ENCODE measurements at places on chromosomes 1 and 21.

DNA sequence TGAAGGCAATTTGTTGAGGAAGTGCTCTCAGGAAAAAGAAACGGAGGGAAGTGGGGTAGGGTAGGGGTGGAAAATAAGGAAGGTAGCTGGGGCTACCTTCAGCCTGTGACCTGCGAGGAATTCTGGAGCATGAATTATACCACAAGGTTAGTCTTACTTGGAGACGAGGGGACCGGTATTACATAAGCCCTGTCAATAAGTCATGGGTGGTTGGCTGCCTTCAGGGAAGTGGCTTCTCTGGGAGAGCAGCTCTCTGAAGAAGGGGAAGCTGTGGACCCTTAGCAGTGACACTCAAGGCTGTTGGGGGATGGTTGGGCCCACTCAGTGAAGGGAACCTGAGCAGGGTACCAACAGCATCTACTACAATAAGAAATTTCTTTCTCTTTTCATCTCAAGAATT lies 111.3 kb downstream of the TNFSF18 start:
- no peak for DNase-seq

- no peak for DNase-seq
Measured at GRCh38 chr1:247180581-247180980, 8.8 kb upstream of the ZNF124 start.

DNA sequence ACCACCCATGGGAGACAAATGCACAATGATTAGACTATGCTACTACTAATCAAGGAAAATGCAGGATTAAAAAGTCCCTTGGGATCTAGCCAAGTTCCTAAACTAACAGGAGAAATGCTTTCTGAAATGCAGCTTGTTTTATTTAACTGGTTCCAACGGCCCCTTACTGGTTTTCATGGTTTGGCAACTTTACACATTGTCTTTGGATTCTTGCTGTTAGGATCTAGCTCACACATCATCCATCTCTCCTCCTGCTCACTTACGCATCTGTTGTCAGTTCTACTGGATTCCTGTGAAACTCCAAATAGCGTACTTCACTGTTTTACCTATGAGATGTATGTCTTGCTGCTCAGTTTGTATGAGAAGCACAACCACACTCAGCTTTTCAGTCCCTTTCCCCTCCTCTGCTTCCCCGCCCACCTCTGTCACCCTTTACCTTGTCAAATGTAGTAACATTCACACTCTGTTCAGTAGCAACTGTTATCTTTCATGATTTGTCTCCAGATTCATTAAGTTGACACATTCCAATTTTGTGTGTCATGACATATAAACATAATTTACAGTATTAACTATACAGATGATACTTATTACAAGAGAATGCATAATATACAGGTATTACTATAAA lies 130.1 kb downstream of the SIM2 start:
- DNase-seq = no peak

DNA sequence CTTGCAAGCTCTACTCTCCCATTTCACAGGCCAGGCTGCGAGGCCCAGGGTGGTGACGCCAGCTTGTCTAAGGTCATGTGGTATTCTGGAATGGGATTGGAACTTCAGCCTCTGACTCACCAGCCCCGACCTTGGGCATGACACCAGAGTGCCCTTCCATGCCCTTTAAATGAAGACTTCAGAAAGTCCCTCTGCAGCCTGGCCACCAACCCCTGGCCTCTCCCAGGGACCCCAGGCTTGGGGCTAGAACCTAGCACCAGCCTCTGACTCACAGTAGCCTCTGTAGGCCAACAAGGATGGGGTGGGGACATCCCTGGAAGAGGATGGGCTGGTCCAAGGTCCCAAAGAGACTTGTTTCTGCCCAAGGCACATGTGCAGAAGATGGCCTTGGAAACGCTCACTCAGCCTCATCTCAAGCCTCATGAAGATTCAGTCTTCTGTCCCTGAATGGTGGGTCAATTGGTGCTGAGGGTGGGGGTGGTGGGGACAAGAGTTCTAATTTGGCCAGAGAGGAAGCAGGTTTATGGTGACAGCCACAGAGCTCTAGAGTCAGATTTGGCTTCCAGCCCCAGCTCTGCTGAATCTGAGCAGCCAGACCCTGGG lies 36.1 kb upstream of the RUNX3 start:
- DNase-seq = no peak

DNA sequence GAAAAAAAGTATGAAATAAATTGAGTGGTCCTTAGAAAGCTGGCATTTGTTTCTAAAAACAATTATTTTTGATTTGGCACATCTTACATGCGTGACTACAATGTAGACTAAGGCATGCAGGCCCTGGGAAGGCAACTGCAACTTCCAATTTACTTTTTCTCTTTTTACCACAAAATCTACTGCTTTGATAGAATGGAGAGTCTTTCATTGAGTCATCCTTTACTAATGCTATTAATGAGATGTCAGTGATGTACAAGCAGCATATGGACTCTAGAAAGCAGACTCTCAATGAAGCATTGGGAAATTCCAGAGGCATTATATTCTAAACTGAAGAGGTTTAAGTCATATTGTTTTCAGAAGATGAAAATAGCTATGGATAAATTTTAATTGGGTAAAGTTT lies 29.6 kb upstream of the PRRX1 start:
- no peak for DNase-seq

- DNase-seq = no peak
Measured at GRCh38 chr1:98112626-98113025, 191.8 kb upstream of the DPYD start.

DNA sequence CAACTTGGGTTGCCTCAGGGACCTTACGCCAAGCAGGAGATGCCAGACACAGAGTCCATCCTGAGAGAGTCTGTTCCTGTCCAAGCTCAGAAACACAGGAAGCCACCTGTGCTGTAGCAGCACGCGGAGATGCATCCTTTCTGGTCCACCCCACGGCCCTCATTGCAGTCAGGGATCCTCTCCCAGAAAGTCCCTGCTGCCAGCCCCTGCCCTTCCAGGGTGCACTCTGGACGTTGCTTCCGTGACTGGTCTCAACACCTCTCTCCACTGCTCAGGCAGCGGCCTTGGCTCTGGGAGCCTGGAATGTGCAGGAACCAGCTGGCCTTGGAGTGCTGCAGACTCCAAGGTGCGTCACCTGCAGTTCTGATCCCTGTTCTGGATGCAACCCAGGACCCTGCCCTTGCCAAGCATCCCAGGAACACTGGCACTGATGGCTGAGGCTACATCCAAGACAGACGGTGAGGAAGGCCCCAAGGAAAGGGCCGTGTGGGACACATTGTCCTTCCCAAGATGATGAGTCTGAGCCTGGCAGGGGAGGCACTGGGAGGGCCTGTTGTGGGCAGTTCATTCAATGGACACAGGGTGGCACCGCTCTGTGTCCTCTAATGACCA lies 21.7 kb upstream of the COL6A1 start:
- no peak for DNase-seq

DNA sequence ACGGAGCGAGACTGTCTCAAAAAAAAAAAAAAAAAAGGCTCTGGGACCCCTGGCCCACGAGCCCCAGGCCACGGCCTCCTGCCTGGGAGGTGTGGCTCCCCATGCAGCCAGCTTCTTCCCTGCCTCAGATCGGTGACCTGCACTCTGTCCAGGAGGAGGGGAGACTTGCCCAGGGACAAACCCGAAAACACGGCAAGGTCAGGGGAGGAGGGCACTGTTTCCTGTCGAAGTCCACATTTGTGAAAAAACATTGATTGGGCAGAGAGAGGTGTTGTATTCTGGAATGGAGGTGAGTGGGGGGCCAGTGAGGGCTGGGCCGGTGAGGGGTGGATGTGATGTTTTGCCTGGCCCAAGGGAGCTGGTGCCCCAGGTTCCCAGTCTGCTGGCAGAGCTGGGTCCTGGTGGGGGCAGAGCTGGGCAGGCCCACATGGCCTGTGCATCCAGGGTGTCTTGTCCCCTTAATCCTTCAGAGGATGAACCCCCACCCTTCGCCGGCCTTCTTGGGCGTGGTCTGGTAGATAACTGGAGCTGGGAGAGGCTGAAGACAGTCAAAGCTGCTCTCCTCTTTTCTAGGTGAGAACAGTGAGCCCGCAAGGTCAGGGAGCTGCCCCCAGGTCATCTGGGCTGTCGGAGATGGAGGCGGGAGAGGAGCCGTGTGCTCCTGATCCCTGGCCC lies 12.4 kb upstream of the FAAP20 start:
- no peak for DNase-seq

DNA sequence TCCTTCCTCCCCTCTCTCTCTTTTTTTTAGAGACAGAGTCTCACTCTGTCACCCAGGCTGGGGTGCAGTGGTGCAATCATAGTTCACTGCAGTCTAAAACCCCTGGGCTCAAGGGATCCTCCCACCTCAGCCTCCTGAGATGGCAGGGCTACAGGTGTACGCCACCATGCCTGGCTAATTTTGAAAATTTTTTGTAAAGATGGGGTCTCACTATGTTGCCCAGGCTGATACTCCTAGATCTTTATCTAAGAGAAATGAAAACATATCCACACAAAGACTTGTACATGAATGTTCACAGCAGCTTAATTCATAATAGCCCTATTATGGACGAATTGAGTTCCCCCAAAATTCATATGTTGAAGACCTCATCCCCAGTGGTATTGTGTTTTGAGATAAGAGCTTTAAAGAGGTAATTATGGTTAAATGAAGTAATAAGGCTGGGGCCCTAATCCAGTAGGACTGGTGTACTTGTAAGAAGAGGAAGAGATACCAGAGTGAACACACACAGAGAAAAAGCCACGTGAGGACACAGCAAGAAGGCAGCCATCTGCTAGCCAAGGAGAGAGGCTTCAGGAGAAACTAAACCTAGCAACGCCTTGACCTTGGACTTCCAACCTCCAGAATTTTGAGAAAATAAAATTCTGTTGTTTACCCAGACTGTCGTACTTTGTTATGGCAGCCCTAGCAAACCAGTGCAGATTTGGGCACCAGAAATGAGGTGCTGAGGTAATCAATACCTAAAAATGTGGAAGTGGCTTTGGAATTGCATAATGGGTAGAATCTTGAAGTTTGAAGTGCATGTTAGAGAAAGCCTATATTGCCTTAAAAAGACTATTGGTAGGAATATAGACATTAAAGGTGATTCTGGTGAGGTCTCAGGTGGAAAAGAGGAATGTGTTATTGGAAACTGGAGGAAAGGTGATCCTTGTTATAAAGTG lies 13.2 kb downstream of the IFNLR1 start:
- DNase-seq = no peak

Measured in H54 (cell line).